HS-27A (cell line): ENCODE measurements at places on chromosomes 3 and 15.

GRCh38 chr15:48355377-48355776 is 24.1 kb downstream of the DUT start:
- DNase-seq, result no peak

- DNase-seq, result no peak
Observed at GRCh38 chr3:197613199-197613598, 57.4 kb upstream of the BDH1 start.

DNA sequence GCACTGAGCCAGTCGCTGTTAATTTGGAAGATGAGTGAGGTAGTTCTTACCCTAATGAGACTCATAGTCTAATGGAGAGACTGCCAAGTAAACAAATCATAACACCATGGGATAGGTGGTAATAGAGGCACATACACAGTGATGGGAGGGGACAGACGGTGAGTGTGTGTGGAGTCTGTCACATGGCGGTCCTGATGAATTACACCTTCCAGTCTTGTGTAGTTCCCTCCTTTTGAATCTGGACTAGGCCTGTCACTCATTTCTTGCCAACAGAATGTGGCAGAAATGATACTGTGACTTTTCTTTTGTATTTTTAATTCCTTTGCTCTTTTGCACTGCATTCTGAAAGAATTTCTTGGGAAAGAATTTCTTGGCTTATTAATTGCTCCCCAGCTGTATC is 78.1 kb downstream of the NR1D2 start:
- no peak for DNase-seq

DNA sequence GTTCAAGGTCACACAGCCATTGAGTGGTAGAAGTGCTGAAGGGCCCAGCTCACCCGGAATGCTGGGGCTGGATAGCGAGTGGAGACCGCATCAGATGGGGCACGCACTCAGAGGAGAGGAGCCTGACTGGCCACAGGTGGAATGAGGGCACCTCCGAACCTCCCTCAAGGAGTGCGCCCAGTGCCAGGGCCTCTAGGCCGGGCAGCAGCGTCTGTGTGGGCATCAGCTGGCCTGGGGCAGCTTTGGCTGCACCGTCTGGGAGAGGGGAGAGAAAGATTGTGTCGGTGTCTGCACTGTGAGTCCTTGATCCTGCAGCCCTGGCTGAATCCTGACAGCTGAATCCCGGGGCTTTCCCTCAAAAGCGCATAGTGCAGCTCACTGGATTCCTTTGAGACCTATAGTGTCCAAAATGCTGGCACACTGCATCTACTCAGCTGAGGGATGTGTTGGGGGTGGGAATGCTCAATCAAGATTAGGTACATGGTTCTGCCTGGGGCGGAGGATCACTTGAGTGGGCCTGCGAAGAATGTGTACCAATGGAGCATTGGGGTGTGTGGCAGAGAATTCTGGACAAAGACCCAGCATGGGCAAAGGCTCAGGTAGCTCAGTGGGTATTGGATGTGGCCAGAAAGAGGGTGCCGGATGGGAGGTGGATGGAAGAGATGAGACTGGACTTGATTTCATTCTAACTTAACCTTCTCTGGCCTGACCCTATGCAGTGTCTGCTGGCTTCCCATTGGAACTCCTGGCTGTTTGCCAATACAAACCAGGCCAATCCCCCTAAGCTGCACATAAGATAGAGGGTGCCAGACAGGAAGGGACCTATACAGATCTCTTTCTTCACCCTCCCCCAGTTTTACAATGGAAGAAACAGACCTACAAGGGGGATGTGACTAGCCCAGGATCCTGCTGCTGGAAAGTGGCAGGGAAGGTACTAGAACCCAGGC is 950 bp downstream of the ANKDD1A start:
- DNase-seq, result no peak

DNA sequence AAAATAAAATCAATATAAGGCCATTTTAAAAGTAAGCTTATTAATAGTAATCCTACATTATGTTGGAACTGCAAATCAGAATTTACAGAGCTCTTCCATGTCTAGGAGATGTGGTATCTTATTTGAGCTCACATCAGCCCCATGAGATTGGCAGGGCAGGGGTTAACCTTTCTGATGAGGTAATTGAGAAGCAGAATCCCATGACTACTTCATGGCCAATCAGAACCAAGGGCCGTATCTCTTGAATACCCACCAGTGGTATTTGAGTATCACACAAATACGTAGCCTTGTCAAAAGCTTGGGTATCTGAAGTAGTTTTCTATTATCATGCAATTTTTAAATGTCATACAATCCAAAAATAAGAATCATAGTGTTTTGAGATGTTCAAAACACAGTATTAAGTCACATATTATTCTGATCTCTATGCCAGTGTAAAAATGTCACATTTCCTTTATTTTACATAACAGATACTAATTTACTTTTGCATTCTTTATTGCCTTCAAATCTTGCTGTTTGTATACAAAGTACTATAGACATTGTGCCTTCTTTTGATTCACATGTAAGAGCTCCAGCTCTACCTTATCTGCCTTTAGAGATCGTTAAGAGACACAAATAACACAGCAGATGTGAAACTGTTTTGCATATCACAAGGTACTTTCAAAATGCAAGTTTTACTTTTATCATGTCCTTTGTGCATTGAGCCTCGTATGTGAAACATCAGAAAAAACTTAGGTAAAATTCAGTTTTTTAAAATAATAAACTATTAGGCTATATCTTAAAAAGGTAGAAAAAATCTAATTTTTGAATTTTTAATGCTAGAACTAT is 251.7 kb upstream of the GOLGA6L4 start:
- DNase-seq, result no peak

- DNase-seq, result no peak
Observed at GRCh38 chr15:57586661-57587424, 4.9 kb upstream of the MYZAP start.

- DNase-seq, result no peak
Observed at GRCh38 chr15:41812820-41813375, 15.0 kb upstream of the JMJD7 start.

- no peak for DNase-seq
Observed at GRCh38 chr3:45355351-45355750, 33.0 kb upstream of the LARS2 start.

DNA sequence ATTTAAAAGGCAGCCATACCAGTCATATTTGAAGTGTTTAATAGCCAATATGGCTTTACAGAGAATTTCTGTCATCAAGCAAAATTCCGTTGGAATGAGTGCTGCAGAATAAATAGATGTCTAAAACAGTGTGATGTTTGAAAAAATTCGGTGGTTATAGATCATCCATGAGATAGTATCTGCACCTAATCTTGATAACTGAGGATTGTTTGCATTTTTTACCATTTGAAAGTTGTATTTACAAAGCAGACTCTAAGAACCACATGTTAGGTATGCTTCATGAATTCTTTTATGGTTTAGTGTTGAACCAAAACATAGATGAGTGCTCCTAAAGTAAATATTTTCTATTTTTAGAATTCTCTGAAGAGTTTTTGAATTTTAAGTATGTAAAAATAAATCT is 476.1 kb downstream of the NAALADL2 start:
- DNase-seq, result peak; percentile 57

DNA sequence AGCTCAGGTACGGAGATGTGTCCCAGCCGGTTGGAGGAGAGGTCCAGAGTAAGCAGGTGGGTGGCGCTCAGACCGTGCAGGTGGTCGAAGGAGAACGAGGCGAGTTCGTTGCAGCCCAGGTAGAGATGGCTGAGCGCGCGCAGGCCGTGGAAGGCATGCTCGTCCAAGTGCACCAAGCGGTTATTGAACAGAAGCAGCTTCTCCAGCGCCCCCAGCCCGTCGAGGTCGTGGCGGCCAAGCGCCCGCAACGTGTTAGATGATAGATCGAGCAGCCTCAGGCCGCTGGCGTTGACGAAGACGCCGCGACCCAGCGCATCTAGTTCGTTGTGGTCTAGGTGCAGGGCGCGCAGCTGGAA is 648 bp downstream of the AMIGO3 start:
- no peak for DNase-seq

- DNase-seq, result no peak
Observed at GRCh38 chr15:25697586-25697985, 165.5 kb downstream of the ATP10A start.

DNA sequence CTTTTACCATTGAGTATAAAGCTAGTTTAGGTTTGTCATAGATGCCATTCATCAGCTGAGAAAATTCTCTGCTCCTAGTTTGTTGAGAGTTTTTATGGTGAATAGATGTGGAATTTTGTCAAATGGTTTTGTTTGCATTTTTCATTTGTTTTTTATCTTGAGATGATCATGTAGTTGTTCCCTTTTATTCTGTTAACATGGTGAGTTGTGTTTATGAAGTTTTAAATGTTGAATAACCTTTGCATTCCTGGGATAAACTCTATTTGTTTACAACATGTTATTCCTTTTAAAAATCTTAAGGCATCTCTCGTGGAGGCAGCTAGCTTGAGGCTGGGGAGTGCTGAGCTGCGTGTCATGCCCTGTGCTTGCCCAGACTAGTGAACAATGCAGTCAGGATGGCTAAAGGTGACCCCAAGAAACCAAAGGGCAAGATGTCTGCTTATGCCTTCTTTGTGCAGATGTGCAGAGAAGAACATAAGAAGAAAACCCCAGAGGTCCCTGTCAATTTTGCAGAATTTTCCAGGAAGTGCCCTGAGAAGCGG is 48.5 kb downstream of the ANAPC13 start:
- no peak for DNase-seq

DNA sequence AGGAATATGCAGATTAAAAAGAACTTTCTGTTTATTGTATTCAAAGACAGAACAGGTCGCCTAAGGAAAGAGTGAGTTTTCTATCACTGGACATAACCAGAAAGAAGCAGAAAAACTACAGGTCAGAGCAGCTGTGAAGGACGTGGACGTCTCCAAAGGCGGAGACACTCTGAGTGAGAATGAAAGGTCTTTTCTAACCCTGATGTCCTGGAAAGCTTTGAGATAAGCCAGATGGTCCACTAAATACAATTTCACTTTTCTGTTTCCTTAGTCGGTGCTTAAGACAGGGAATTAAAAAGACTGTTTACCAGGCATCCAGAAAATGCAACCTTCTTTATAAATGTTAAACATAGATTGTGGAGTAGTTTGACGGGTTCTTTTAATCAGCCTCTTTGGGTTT is 360.4 kb downstream of the FGF12 start:
- no peak for DNase-seq

- DNase-seq, result no peak
Observed at GRCh38 chr15:54288049-54288448, 309.8 kb downstream of the UNC13C start.

- DNase-seq, result no peak
Observed at GRCh38 chr3:133620066-133620784, 41.5 kb downstream of the TOPBP1 start.

DNA sequence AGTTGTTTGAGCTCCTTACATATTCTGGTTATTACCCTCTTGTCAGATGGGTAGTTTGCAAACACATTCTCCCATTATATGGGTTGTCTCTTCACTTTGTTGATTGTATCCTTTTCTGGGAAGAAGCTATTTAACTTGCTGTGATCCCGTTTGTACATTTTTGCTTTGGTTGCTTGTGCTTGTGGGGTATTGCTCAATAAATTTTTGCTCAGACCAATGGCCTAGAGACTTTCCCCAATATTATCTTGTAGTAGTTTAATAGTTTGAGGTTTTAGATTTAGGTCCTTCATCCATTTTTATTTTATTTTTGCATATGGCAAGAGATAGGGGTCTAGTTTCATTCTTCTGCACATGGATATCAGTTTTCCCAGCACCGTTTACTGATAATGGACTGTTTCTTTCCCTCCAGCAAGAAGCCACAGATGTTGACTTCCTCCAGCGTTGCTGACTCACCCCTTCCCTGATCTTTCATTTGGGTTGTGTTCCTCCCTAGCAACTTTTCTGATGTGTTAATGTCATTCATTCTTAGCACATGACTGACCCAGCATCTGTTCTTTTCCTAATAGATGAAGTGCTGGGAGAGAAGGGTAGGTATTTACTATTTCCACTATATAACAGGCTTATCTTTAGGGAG is 166.7 kb upstream of the SGO1 start:
- DNase-seq, result no peak

GRCh38 chr3:156976933-156977332 is 150.8 kb downstream of the LEKR1 start:
- no peak for DNase-seq

DNA sequence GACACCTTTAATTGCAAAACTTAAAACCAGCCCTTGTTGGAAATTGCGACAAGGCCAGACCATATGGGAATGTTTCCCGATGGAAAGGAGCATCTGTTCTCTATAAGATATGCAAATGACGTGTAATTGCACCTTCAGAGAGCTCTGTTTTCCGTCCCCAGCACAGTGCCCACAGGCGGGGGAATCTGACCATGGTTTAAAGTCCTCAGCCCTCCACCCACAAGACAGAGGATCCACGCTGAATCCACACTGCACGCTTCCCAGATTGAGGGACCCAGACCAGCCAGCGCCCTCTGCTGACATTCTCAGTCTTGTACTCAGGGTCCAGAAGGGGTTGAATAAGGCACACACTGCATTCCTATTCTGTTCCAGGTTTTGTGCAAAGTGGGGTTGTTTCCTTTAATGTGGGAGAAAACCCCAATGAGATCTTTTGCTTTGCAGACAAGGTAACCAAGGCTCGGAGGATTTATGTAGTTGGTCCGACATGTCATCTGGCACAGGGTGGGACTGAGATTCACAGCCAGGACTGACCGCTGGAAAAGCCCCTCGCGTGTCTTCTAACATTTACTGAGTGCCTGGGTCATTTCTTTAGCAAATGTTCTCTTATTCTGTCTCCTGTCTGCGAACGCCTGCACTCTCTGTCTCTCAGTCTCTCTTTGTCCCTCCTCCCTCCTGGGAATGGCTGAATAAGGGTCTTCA is 36.8 kb upstream of the KLHL25 start:
- peak; percentile 12 for DNase-seq

DNA sequence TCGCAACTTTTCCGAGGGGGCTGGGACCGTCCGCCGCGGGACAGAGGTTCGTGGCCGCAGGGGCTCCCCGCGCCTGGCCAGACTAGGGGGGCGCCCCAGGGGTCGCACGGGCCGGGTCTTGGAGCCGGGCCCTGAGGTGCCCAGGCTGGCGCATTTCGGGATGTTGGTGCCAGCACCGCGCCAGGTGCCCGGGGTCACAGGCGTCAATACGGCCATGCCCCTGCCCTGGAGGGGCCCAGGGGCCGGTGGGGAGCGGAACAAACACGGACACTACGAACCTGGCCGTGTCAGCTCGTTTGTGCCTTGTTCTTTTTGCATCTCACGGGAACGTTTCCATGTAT is 366 bp downstream of the TM6SF1 start:
- DNase-seq, result no peak

DNA sequence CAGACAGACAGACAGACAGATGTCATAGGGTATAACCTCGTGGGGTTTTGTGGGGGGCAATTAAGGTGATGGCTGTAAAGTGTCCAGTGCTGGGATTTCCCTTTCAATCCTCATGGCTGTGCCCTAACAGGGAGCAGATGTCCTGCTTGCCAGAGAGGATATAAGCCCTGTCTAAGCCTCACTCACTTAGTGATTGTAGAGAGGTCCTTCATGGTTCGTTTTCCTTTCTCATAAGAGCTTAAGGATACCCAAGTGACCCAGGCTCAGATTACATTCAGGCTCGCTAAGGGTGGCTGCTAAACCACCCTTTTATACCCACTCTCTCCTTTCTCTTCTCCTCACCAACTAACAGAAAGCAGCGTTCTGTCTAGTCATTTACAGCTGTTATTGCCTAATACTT is 19.2 kb downstream of the LYSMD2 start:
- no peak for DNase-seq

- no peak for DNase-seq
Observed at GRCh38 chr3:3618623-3619022, 180.6 kb upstream of the LRRN1 start.
